ENCODE measurements at places on chromosomes 12 and 14.
A peak's percentile ranks its signal among the peaks of the same experiment; 100 is the strongest.

- DNase-seq, result no peak
Observed at GRCh38 chr12:23891115-23891514, 58.4 kb downstream of the SOX5 start.

DNA sequence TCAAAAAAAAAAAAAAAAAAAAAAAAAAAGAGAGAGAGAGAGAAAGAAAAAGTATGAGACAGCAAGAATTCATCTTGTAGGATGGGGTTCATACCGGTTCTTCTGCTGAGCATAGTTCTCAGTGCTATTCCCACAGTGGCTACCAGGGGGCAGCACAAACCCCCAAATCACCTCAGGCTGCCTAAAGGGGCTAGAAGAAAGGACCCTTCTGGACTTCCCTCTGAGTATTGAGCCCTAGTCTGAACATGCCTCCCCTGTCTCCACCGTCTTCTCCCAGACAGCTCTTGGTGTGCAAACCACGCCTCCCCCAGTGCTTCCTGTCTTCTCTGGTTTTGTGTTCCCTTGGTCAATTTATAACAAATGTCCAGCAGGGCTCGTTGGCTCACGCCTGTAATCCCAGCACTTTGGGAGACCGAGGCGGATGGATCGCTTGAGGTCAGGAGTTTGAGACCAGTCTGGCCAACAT is 31.3 kb upstream of the SMUG1 start:
- DNase-seq, result peak; percentile 68

DNA sequence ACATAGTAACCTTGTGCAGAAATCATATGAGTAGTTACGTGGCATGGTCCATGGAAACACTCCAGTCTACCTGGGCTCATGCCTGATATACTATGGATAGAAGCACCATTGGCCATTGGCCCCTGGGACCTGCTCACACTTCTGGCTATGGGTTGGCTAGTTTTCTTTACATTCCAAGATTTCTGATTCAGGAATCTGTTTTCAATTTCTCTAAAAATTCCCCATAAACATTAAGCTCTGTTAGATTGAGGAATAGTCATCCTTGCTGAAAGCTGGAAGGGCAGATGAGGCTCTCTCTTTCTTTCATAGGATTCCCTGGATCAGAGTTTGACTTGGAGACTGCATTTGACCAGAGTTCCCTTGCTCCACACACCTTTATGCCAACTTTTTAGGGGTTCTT is 37.3 kb upstream of the RAP1B start:
- no peak for DNase-seq

DNA sequence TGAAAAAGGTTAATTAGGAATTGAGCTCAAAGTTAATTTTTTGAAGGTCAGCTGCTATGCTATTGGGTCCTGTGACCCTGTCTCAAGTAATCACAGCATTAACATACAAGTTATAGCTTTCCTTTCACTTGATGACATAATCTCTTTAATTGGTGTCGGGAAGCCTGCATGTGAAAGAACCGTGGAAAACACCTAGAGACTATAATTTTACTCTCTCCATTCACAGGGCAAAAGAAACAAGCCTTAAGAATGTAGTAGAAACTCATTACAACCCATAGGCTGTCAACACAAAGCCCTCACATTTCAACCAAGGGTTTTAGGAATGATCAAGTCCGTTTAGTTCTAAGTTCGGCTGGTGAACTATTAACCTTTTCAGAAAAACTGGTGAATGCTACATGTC is 104.4 kb downstream of the PPM1A start:
- no peak for DNase-seq

DNA sequence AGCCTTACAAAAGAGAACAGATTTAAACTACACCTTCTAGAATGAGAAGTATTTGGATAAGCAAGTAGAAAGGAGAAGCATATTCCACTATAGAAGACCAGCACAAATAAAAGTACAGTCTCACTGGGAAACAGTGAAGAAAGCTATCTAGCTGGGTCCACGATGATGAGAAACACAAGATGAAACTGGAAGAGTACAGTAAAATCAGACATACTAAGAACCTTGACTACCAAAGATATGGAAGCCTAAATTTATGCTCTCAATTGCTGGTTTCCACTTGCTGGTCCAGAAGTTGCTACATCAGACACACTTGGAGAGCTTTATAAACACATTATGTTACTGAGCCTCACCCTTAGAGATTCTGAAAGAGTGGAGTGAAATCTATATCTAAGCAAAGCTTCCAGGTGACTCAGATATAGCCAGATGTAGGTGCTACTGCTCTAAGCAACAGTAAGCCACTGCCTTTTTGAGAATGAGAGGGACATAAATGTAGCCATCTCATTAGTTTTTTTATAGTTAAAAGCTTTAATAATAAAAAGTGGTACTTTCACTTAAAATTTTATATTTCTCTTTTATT is 96.3 kb upstream of the BBS10 start:
- DNase-seq, result no peak

- DNase-seq, result no peak
Observed at GRCh38 chr12:115223991-115224390, 540.0 kb upstream of the TBX3 start.

DNA sequence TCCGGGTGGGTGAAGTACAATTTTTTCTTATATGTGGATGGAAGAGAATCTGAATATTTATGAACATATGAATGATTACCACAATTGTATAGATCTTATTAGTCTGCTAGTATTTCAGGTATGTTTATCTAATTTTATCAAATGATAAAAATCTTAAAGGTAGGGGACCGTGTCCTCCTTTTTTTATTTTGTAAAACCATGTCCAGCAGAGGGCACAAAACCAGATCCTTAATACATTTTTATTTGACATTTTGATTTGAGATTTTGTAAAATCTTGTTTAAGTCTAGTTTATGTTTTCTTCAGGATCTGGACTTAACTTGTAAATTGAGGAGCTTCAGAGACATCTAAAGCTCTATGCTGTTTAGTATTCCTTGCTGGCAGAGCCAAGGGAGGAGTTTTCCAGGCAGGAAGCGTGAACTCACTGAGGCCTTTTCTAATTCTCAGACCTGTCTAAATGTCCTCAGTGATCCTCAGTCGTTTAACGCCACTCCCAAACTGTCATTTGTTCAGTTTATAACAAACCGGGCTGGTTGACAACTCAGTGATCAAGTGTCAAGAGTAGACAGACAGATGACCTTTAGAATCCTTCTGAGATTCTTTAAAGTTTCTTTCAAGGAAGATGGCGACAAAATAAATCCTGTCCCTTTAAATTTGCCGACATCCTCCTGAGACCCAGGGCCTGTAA is 263.9 kb downstream of the KTN1 start:
- no peak for DNase-seq

DNA sequence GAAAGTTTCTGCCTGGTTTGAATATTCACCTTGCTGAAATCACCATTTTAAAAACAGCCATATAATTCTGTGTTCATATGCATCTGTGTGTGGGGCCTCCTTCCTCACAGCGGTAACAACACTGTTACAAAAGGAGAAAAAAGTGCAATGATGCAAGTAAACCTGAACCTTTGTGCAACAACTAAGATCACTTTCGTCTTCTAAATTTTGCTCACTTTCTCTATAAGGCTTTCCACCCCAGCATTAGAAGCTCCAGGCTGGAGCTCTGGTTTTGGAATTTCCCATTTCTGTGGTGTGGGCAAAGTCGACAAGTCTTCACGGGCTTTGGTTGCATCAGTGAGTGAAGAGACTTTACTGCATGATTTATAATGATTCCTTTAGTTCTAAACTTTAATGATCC is 18.4 kb downstream of the FGD6 start:
- DNase-seq, result no peak

GRCh38 chr12:105214670-105215375 is 21.2 kb downstream of the APPL2 start:
- no peak for DNase-seq

GRCh38 chr14:103041464-103041863 is 15.9 kb downstream of the CDC42BPB start:
- no peak for DNase-seq

GRCh38 chr14:47822326-47822725 is 146.9 kb upstream of the MDGA2 start:
- DNase-seq, result no peak

- no peak for DNase-seq
Observed at GRCh38 chr12:20097626-20098025, 270.7 kb upstream of the PDE3A start.

GRCh38 chr14:91931478-91932088 is 15.9 kb downstream of the FBLN5 start:
- no peak for DNase-seq

- DNase-seq, result no peak
Observed at GRCh38 chr14:37602605-37603453, 7.4 kb downstream of the TTC6 start.

DNA sequence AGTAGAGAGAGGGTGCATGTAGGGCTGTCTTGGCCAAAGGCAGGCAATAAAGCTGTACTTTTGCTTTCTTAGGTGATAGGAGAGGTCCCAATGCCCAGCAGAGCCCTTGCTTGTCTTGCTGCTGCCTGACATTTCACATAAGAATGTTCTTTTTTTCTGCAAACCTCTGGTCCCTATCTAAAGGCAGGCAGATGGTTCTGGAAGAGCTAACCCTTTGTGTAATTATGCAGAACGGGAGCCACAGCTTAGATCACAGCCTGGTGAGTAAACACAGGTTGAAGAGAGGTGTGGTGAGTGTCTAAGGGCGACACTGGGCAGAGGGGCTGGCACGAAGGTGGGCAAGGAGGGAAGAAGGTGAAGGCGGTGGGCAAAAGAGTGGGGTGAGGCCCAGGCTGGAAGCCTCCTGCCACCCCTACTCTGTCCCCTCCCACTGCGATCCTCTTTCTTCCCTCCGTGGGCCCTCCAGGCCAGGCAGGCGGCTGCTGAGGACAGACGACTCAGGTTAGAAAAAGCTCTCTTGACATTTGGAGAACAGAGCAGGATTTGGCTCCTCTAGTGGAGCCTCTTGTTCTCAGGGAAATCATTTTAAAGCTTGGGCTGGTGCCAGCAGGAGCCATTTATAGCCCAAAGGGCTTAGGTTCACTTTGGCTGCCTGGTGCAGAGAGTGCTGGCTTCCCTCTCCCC is 42.8 kb downstream of the PRMT8 start:
- no peak for DNase-seq

DNA sequence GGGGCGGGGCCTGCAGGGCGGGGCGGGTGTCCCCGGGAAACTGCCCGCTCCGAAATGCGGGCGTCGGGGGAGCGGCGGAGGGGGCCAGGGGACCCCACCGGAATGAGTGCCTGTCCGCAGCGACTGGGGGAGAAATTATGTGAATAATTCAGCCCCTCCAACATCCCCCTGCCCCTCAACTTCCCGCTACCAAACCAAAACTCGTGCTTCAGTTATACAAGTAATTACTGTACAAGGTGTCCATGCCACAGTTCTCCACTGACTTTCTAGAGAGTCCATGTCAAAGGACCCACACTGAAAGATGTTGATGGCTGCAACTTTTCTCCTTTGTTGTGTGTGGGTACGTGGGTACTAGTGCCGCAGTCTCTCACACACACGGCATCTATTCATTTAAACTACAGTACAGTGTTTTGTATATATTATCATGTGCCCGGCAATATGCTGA is 414 bp upstream of the CDK17 start:
- no peak for DNase-seq

GRCh38 chr12:93894391-93895088 is 217.4 kb downstream of the CRADD start:
- DNase-seq, result no peak

GRCh38 chr12:6934110-6934509 is 6.4 kb downstream of the ATN1 start:
- DNase-seq, result no peak

- DNase-seq, result peak; percentile 31
Observed at GRCh38 chr12:62799126-62799736, 135.7 kb downstream of the PPM1H start.

GRCh38 chr14:63881926-63882325 is 29.1 kb downstream of the SYNE2 start:
- no peak for DNase-seq

GRCh38 chr12:19171731-19172130 is 42.2 kb downstream of the PLEKHA5 start:
- DNase-seq, result no peak

GRCh38 chr12:49673446-49674317 is 33.5 kb downstream of the FMNL3 start:
- DNase-seq, result no peak

GRCh38 chr12:7496451-7496850 is 7.1 kb downstream of the CD163 start:
- no peak for DNase-seq

GRCh38 chr14:26870096-26870495 is 272.3 kb upstream of the NOVA1 start:
- DNase-seq, result no peak

DNA sequence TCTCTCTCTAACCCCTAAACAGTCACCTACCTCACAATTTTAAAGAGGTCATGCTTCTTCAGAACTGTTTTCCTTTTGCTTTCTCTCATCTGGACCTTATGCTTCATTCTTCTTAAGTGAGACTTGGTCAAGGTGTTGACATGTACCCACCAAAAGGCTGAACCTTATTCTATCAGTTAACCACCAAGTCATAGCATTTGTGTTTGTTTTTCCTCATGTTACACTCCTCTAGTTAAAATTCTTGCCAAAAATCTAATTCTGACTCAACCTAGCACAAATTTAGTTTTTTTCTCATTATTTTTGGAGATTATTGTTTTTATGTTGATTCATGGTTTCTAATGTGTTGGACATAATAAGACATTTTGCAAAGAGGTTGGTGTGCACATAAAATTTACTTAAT is 578.6 kb downstream of the SLC16A7 start:
- no peak for DNase-seq

DNA sequence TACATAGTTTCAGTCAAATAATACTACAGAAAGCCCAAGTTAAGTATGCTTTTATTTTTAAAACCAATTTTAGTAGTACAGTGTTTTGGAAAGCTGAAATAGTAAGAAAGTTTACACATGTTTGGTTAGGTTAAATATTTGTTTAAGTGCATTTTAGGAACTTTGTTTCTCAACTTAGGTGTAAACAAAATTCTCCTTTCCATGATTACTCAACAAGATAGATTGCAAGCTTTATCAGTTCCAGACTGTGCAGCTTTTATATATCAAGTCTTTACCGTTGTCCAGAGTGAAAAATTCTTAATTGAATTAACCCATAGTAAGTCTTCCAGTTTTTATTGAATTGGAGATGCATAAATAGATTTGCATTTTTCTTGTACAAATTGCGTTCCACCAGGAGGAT is 45.1 kb downstream of the PIWIL1 start:
- DNase-seq, result no peak

- DNase-seq, result no peak
Observed at GRCh38 chr14:93109572-93110481, 5.9 kb downstream of the ITPK1 start.

GRCh38 chr12:1882405-1882804 is 36.0 kb downstream of the CACNA2D4 start:
- no peak for DNase-seq

DNA sequence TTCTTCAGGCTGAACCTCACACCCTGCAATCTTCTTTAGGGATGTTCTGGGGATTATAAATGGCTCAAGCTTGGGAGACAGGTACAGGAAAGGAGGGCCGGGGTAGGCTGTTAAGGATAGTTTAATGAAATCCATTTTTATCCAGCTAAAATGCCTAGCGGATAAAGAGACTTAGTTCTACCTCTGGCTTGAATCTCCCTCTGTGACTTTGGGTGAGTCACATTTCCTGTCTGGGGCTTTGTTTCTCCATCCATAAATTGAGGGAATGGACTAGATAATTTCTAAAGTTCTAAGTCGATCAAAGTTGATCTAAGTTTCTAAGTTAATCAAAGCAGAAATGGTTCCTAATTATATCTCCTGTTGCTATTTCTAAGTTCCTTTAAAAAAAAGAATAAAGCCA is 319.6 kb upstream of the E2F7 start:
- DNase-seq, result no peak
